NCI-H510A (cell line): ENCODE measurements at places on chromosomes 1 and 21.

GRCh38 chr1:58006421-58007046, 540.0 kb downstream of the OMA1 start:
- no peak for DNase-seq

- DNase-seq: no peak
These were observed 31.7 kb downstream of the ATP1A1 start for GRCh38 chr1:116404699-116405098.

- DNase-seq: no peak
These were observed 42.7 kb downstream of the SLC45A1 start for GRCh38 chr1:8360493-8361197.

DNA sequence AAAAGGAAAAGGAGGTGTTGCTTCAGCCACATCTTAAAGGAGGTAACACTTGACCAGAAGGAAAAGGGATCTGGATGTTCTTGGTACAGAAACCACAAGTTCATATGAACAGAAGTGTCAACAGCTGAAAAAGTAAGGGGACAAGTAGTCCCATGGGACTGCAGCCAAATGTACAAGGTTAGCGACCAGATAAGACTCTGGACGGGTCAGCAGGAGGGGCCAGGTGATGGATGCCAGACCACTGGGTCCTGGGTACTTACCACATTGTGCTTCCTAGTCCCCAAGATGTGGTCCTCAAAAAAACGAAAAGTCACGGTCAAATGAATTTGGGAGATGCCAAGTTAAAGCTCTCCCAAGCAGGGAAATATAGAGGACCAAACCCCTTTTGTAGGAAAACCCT, 16.6 kb upstream of the BMP8A start:
- no peak for DNase-seq

DNA sequence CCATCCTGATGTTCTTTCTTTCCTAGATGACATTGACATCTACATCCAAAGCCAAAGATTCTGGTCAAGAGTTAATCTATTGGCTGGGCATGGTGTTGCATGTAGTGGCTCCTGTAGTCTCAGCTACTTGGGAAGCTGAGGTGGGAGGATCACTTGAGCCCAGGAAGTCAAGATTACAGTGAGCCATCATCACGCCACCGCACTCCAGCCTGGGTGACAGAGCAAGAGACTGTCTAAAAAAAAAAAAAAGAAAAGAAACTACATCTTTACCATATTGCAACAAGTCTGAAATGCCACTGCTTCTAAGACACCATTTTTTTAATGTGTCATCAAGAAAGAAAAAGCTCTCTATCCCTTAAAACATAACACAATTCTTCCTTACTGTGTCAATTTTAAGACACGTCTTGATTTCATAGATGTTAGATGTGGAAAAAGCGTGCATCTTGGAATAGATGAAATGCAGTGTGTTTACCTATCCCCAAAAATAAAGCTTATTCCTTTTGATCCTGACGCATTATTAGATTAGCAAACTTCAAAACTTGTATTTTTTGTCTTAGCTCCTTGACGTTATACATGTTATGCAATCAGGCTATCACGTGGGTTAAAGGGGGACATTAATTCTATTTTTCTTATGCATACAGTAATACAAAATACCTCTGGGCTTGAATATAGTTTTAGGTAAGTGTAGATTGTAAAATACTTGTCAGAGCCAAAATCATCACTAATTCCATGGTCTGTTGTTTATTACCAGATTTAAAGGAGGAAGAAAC, 46.3 kb downstream of the ELAPOR1 start:
- no peak for DNase-seq

- no peak for DNase-seq
These were observed 2208.6 kb downstream of the MRPL39 start for GRCh38 chr21:23398726-23399125.

DNA sequence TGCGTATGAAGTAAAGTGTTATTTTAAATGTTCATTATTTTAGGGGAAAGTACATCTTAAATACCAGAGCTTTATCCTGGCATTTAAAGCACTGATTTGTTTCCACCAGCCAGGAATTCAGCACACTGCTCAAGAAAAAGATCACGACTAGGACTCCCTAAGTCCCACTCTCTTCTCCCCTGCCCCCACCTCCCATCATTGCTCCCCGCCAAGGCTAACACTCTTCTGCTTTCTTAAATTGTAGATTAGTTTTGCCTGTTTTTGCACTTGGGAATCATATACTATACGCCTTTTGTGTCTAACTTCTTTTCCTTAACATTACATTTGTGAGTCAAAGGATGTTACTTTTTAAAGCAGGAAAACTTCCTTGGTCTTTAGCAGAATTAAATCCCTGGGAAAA, 37.5 kb upstream of the C1orf105 start:
- DNase-seq: no peak

DNA sequence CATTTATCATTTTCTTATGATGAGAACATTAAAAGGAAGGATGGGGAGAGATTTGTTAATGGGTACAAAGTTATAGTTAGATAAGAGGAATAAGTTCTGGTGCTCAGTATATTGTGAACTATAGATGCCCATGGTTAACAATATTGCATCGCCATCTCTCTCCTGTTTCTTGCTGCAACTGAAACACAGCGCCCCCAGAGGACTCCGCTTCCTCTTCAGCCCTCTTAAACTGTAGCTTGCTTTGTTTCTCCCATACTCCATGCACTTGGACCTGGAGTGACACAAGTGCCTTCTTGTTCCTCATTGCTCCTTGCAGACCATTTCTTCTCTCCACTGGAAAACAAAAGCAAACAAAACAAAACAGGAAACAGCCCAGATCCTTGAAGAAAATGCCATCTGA, 70.1 kb upstream of the NTPCR start:
- no peak for DNase-seq

GRCh38 chr1:208273386-208274017, 29.3 kb upstream of the PLXNA2 start:
- DNase-seq: no peak

GRCh38 chr1:103529746-103530145, 4.2 kb downstream of the RNPC3 start:
- DNase-seq: no peak

DNA sequence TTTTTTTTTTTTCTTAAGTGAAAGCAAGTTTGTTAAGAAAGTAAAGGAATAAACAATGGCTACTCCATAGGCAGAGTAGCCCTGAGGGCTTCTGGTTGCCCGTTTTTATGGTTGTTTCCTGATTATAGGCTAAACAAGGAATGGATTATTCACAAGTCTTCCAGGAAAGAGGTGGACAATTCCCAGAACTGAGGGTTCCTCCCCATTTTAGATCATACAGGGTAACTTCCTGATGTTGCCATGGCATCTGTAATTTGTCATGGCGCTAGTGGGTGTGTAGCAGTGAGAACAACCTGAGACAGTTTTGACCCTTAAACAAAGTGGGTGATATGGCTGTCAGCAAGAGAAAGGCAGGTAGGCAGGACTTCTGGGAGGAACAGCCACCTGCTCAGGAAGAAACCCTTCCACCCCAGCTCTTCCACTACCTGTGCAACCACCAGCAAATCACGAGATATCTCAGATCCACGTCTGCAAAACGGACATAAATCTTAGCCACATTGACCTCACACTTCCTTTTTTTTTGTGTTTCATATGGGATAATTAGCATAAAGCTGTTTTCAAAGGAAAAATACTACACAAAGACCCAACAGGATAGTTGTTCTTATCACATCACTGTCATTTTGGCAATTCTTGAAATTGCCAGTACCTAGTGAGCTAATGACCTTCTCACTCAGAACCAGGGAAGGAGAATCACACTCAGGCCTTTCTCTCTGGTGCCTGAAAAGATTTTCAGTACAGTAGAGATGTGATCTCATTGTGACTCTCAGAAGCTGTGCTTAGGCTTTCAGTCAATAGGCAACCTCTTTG, 34.8 kb upstream of the DUSP10 start:
- DNase-seq: no peak

- no peak for DNase-seq
These were observed 526.3 kb downstream of the MATN1 start for GRCh38 chr1:30196872-30197638.

DNA sequence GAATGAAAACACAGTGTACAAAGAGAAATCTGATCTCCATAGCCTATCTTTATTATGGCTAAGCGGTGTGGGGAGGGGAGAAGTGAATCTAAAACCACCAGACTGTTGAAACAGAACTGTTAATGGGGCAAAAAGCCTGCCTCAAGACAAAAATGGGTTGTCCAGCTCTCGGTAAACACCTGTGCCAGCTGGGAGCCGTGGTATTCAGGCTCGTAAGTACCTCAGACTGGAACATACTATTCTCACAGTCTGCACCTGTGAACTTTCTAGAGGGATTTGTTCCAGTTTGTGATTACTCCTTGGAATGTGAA, 42.7 kb upstream of the ATP1A1 start:
- DNase-seq: peak; percentile 39

GRCh38 chr1:203550846-203551245, 56.9 kb downstream of the OPTC start:
- no peak for DNase-seq

DNA sequence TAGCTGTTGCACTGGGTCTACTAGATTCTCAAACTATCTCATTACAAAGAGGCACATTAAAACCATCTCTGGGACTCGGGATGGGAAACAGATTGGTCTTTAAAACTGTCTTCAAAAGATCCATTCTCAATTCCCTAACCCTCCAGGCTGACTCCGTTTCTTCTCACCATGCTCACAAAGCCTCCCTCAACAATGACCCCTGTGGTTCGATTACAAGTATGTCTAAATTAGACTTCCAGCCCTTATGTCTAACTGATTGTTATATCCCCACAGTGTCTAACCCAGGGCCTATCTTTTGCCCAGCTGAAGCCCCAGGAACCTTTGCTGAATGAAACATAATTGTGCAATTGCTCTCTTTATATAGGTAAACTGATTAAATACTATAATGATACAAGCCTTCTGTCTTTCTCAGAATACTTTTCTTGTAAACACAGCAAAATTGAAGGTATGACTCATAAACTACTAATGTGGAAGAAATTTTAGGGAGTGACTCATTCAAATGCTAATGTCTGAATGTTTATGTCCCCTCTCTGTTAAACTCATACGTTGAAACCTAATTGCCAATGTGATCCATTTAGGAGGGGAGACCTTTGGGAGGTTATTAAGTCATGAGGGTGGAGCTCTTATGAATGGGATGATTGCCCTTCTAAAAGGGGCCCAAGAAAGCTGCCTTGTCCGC, 65.6 kb upstream of the DAB1 start:
- no peak for DNase-seq

GRCh38 chr1:159152031-159152430, 19.4 kb upstream of the CADM3 start:
- DNase-seq: no peak

- DNase-seq: no peak
These were observed 154.2 kb upstream of the ZNHIT6 start for GRCh38 chr1:85862456-85862855.

DNA sequence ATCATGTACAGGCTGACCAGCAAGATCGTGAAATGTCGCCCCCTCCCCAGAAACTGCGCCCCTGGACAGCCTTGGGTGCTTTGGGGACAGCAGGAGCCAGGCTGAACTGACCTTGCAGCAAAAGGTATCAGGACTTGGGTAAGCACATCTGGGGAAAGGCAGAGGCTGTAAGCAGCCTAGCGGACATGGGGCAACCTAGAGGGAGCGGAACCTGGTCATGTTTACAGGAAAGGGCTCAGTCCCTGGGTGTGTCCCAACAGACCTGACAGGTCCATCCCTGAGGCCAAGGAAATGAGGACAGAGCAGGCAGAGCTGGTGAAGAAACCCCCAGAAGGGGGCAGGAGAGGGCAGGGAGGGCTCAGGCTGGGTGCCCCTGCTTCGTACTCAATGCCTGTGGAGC, 3.1 kb upstream of the S100A8 start:
- DNase-seq: no peak

GRCh38 chr1:181506563-181507353, 23.4 kb downstream of the CACNA1E start:
- no peak for DNase-seq

DNA sequence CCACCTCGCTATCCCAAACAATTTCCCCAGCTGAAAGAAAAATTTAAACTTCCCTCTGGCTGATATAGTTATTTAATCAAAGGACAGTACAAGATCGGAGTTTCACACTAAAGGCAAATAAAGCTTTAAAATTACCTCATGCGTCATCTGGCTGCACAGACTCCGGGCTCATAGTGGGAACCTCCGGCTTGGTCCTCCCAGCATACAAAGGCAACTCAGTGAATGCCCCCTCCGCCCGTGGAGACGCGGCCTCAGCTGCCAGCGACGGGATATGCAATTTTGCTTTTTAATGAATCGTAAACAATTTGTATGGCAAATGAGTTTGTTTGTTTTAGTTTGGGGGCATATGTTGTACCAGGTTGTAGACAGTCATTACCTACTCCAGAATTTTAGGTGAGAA, 214.6 kb upstream of the NFIA start:
- no peak for DNase-seq

GRCh38 chr1:29513357-29513756, 277.0 kb downstream of the PTPRU start:
- no peak for DNase-seq

DNA sequence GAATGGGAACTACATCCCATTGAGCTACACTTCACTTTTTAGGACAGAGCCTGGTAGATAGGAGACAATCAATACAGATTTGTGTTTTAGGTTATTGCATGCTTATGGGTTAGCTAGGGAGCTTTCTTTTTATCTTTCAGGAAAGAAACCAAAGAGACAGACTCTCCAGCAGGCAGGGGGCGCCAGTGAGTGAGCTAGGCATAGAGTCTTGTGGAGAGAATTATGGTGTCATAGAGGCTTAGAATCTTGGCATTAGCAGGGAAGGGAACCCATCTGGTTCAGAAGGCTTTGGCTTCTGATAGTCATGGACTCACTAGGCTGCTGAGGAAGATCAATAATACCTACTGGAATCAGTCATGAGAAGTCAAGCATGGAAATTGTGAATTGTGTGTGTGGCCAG, at the start of gene SMCP:
SMCP (plus strand) TSS at position 281 of the 400 bp plus-strand sequence. CDS start 6,101 bp downstream, outside the sequence.
- DNase-seq: no peak

- DNase-seq: no peak
These were observed 6.9 kb upstream of the ATP1B1 start for GRCh38 chr1:169099561-169099960.

DNA sequence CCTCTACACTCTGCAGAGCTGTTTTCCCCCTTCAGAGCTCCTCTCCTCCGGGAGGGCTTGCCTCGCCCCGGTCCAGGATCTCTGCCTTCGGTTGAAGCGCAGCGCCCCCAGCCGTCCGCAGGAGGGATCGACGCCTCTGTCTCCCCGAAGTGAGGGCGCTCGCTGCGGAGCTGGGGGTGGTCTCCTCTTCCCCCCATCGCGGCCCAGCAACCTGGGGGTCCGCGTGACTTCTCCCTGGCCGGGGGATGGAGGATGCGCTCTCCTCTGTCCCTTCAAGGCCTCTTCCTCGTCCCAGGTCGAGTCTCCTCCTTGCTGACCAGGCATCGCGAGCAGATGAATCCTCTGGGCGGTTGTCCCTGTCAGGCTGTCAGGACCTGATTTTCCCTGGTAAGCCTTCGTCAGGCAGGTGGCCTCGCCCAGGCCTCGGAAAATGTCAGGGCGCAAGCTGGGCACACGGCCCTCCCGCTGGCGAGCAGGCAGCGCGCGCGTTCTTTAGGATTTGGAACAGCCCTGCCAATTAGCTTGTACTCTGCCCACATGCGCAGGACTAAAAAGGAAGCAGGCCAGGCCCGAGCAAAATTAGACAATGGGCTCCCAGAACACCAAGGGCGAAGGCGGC, 90.5 kb downstream of the EDEM3 start:
- peak; percentile 55 for DNase-seq

- DNase-seq: no peak
These were observed 91.2 kb downstream of the APP start for GRCh38 chr21:26079366-26079765.
